Left renal pelvis (tissue), 4 donors: ENCODE measurements at places on chromosomes 16 and 17.

GRCh38 chr17:31918701-31919128 is 17.2 kb upstream of the UTP6 start:
- DNase-seq = no peak

DNA sequence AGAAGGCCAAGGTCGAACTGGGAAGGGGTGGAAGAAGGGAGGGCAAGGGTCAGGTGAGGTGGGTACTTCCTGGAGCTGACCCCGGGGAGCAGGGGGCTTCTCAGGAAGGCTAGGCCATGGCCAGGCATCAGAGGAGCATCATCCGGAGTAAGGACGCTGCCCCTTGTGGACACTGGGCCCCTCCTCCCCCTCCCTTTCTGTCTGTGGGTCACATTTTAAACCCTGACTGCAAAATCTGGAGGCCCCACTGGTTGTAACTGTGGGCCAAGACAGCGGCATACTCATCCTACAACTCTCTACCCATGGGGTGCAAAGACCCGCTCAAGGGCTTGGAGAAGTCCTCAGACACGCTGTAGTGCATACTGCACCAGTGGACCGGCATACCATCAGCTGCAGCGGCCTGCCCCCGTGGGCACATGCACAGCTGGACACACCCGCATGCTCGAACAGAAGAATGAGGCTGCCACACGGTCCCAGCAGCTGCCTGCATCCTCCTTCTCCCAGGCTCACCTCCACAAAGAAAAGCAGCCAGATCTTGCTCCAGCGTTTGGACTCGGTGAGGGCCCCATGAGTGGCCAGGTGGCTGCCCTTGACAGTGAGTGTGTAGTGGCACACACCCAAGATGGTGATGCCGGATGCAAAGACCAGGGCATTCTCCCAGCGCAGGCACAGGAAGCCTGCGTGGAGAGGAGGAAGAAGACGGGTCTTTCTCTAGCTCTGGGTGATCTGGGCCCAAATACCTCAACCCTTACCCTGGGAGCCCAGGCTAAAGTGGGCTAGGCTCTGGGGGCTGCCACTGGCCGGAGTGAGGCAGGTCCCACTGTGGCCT is 1.2 kb downstream of the FADS6 start:
- DNase-seq = no peak

- peak; percentile 32 for DNase-seq
Observed at GRCh38 chr17:37708008-37708615, 36.7 kb downstream of the HNF1B start.

DNA sequence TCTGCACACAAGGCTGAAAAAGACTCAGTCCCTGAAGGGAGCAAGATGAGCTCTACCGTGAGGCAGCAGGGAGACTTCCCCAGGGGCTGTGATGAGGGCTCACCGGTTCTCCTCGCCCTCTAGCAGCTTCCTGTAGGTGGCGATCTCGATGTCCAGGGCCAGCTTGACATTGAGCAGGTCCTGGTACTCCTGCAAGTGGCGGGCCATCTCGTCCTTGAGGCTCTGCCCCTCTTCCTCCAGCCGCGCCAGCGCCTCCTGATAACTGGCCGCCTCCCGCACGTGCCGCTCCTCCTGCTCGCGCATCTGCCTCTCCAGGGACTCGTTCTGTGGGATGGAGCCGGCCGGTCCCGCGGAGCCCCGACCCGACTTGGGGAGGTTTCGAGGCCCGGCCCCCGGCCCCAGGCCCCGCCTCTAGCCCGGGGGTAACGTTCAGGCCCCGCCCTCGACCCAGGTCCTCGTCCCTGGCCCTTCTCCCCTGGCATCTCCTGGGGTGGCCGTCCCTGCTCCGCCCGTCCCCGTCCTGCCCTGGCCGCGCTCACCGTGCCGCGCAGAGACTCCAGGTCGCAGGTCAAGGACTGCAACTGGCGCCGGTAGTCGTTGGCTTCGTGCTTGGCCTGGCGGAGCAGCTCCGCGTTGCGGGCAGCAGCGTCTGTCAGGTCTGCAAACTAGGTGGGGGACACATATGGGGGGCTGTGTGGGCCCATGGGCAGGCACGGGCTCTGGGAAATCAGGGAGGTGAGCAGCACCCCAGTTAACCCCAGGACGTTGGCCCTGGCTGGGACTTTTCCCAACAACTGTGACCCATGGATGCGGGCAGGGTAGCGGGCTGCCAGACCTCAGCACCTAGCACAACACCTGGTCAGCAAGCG is 3.9 kb downstream of the GFAP start:
- DNase-seq = no peak

DNA sequence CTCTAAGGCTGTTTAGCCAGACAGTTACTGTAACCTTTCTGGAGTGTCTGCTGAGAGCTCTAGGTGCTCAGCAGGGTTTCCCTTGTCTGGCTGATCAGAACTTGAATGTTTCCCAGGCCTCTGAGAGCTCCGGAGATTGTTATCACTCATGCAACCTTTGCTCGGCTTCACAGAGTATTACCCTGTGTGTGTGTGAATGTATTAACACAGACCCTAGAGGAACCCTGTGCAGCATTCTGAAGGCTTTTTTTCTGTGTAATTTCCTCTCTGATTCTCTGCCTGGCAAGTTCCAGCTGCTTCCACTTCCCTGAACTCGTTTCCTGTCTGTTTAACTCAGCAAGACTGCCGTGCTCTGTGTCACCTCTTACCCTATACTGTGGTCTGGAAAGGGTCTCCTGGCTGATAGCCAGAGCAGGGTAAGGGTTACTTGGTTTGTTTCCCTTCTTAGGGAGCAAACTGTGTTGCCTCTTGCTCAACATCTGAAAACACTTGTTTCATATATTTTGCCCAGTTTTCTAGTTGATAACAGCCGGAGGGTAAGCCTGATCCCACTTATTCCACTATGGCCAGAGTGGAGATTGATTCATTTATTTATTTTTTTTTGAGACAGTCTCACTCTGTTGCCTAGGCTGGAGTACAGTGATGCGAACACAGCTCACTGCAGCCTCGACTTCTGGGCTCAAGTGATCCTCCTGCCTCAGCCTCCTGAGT is 21.7 kb downstream of the PRMT7 start:
- no peak for DNase-seq

GRCh38 chr17:57068222-57068658 is 16.8 kb upstream of the AKAP1 start:
- no peak for DNase-seq

- DNase-seq = no peak
Observed at GRCh38 chr17:78174870-78175642, 6.7 kb downstream of the SYNGR2 start.

- no peak for DNase-seq
Observed at GRCh38 chr16:8407351-8407750, 183.0 kb downstream of the TMEM114 start.

DNA sequence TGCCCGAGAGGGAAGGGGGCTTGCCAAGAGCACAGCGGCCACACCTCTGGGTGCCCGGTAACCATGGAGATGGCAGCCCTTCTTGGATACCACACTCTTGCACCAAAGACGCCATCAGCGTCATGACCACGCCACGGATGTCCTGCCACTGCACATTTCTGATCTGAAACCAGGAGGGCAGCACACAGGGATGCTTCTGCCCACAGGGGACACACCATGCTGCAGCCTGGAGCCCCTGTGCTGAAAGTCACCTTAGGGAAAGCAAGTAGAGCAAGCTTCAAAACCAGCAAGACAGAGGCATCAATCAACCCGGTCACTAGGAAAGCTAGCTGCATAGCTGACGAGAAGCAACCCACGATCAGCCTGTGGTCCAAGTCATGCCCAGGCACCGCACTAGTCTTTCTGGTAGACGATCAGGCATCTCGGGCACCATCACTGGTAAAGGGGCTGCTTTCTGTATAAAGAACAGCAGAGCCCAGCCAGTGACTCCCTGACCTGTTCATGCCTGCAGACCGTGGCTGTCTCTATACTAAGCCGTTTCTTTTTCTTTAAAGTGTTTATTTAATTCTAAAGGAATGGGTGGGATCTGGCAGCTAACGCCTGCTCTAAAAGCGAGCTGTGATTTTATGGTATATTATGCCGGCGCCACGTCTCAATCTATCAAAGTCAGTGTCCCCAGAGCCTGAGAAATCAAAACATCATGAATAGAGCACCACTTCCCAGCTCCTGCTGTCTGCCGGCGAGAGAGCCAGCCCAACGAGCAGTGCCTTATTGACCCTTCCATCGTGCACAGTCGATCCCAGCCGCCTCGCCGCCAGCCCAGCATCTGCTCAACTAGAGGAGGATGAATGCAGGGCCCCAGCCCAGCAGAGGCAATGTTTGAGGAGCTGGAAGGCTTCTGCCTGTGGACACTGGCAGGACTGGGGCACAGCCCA is 244.7 kb downstream of the RBFOX3 start:
- no peak for DNase-seq

- no peak for DNase-seq
Observed at GRCh38 chr17:48548523-48549280, 3.8 kb upstream of the HOXB2 start.

DNA sequence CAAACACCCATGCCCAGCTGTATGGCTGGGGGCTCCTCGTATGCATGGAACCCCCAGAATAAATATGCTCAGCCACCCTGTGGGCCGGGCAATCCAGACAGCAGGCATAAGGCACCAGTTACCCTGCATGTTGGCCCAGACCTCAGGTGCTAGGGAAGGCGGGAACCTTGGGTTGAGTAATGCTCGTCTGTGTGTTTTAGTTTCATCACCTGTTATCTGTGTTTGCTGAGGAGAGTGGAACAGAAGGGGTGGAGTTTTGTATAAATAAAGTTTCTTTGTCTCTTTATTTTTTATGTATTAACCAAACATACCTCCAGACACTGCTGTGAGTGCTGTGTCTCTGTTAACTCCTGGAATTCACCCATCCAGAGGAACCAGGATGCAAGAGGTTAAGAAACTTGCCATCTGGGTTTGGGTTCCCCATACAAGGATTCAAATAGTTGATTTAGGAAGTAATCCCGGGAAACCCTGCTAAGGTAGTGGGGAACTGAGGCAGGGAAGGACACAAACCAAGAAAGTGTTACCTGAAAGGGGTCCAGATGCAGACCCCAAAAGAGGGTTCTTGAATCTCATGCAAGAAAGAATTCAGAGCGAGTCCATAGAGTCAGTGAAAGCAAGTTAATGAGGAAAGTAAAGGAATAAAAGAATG is 37.4 kb upstream of the IL21R start:
- DNase-seq = no peak

- DNase-seq = no peak
Observed at GRCh38 chr17:50153650-50154575, 3.4 kb upstream of the PPP1R9B start.

DNA sequence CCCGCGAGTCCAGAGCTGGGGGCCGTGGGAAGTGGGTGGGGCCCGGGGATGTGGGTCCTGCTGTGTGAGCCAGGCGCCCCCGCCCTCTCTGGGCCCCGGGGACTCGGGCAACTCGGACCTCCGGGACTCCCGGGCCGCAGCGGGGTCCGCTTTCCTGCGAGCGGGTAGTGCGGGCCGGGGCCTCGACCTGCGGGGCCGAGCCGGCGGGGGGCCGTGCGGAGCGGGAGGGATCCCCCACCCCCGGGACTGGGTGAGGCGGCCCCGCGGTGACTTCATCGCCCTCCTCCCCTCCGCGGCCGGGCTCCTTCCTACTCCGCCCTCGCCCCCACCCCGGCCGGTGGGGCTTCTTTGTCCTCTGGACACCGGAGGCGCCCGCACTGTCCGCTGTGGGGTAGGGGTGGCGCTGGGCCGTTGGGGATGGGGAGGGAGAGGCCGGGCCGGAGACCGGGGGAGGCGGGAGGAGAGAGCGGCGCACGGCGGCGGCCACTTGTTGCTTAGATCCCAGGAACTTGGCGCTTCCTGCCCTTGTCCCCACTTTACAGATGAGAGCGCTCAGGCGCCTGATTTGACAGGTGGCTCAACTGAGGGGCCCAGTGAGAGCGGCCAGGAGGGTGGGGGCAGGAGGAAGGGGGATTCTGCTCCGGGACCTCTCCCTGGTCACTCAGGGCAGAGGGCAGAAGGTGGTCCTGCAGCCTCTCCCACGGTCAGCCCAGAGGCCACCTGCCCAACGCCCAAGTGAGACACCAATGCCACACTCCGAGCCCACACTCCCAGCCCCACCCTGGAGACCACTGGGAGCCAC is 874 bp downstream of the CMTM3 start:
- DNase-seq = no peak

DNA sequence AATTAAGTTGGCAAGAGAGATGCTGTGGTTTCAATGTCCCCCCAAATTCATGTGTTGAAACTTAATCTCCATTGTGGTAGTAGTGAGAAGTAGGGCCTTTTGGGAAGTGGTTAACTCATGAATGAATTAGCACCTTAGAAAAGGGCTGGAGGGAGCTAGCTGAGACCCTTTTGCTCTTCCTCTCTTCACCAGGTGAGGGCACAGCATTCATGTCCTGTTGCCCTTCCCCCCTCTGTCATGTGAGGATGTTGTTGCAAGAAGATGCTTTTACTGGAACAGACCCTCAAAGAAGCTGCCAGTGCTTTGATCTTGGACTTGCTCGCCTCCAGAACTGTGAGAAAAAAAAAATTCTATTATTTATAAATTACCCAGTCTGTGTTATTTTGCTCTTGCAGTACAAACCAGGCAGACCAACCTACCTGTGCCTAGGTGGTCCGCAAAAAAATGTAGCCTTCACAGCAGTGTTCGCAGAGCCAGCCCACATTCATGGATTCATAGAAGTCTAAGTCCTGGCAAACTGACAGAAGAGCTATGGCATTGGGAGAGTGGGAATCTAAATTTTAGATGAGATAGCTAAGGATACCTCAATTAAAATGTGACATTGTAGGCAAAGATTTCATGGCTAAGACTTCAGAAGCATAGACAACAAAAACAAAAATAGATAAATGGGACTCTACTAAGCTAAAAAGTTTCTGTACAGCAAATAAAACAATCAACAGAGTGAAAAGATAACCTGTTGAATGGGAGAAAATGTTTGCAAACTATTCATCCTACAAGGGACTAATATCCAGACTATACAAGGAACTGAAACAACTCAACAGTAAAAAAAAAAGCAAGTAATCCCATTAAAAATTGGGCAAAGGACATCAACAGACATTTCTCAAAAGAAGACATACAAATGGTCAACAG is 32.0 kb upstream of the ABCA5 start:
- DNase-seq = no peak

- DNase-seq = no peak
Observed at GRCh38 chr17:80363120-80363515, 51.8 kb upstream of the ENDOV start.

DNA sequence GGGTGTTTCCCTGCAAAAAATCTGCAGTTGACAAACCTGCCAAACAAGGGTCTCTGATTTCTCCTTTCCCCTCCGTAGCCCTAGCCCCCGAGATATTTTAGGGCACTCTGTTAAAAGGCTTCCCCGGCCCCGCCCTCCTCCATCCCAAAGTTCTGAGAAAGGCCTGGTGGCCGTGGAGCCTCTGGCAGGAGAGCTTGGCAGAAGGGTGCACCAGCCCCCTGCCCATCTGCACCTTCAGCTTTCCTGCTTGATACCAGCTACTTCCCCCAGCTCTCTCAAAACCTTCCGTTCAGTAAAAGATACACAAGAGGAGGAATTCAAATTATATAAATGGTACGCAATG is 711 bp upstream of the CANT1 start:
- DNase-seq = no peak
